ENCODE measurements at places on chromosomes 7 and 10.

- DNase-seq = no peak
Observed at GRCh38 chr7:155711081-155711480, 66.6 kb downstream of the RBM33 start.

- DNase-seq = no peak
Observed at GRCh38 chr10:32961343-32961894, 3.4 kb upstream of the ITGB1 start.

DNA sequence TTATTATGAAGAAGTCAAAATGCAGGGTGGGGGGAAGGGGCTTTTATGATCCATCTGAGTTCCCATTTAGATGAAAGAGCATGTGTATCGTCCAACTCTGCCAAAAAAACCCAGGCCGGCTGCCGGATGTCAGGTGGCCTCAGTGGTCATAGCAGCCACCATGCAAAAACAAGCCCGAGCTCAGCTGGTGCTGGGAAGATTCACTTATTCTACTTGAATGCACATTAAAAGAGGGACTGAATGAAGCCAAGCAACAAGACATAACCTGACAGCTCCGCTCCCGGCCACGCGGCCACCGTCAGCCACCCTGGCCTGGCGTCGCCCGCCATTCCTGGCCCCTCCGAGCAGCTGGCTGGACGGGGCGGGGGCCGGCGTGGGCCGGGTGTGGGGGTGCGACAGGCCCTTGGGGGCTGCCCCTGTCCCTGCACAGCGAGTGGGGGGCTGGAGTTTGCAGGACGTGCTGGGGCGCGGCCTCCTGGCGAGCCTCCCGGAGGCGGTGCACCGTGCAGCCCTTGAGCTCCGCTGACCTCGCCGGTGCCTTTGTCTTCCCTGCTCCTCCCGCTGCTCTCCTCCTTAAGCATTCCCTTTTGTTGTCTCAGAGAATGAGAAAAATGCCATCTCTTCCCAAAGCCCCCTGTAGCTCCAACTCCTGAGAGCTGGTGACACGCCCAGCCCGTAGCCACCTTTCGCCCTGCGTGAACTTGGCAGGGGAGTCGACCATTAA is 67.8 kb downstream of the EBF3 start:
- no peak for DNase-seq

DNA sequence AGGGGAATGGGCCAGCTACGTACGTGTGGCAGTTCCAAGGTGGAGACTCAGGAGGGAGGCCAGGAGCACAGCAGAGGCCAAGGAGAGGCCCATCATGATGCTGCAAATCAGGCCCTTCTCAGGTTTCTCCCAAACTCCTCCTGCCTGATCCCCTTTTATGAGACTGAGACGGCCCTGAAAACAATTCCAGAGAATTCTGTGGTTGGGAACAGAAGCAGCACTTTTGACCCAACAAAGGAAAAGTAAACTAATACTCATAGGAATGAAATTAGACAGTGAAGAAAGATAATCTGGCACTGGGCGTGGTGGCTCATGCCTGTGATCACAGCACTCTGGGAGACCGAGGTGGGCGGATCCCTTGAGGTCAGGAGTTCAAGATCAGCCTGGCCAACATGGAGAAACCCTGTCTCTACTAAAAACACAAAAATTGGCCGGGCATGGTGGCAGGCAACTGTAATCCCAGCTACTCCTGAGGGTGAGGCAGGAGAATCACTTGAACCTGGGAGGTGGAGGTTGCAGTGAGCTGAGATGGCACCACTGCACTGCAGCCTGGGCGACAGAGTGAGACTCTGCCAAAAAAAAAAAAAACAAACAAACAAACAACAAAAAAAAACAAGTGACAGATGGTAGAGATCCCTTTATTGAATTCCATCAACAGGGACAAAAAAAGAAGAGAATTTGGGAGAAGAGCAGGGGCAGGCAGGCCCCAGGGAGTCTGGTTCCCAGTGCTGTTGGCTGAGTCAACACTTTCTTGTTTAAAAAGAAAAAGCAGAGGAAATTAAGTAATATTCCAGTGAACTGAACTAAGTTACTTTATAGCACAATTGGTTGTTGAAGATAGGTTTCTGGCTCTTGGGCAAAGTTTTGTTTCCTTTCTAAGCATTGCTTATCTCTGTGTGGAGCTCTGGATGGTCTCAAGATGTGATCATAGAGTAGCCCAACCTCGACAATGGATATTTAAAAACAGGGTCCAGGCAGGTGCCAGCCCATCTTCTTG is at the start of gene CCL26:
CCL26 (minus strand) TSS at position 131 of the 997 bp plus-strand sequence; CDS start at position 96, 35 bp downstream.
- no peak for DNase-seq

- no peak for DNase-seq
Observed at GRCh38 chr7:127741764-127742375, 89.9 kb downstream of the SND1 start.

DNA sequence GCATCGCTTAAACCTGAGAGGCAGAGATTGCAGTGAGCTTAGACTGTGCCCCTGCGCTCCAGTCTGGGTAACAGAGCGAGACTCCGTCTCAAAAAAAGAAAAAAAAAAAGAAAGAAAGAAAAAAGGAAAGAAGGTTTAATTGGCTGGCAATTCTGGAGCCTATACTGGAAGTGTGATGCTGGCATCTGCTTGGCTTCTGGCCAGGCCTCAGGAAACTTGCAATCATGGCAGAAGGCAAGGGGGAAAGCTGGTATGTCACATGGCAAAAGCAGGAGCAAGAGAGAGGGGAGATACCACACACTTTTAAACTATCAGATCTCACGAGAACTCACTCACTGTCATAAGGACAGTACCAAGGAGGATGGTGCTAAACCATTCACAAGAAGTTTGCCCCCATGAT is 190.0 kb downstream of the CALN1 start:
- DNase-seq = no peak

- no peak for DNase-seq
Observed at GRCh38 chr10:71979692-71980062, 15.5 kb downstream of the CHST3 start.

DNA sequence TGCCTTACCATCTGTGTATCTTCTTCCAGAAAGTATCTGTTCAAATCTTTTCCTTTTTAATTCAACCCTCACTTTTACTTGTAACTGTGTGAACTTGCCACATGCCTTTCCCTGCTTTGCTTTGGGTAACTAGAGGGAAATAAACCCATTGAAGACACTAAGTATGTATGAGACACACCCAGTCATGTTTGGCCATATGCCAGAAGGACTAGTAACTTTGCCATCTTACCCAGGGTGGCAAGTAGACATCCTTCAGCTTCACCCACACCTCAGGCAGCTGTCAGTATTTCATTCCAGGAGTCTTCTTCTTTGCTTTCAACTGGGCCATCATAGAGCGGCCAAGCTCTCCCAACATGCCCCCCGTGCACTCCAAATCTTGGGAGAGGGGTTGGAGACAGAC is 323.1 kb downstream of the TNS3 start:
- no peak for DNase-seq

DNA sequence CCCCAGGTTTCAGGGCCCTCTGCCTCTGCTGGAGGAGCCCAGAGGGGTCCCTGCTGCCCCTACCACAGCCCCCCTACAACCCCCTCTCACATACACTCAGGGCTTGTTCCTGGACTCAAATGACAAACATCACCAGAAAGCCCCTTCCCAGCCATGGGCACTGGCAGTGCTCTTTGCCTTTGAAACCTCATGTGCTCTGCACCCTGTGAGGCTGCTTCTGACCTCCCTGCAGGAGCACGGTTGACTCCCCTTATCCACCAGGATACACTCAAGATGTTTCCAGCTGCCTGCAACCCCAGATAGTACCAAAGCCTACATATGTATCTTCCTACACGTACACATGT is 3.5 kb upstream of the ADIRF start:
- DNase-seq = no peak

GRCh38 chr7:47652591-47652990 is 70.7 kb upstream of the TNS3 start:
- DNase-seq = no peak

- DNase-seq = no peak
Observed at GRCh38 chr10:132631338-132631735, 93.8 kb downstream of the INPP5A start.

- no peak for DNase-seq
Observed at GRCh38 chr7:110922906-110923305, 168.0 kb upstream of the LRRN3 start.

DNA sequence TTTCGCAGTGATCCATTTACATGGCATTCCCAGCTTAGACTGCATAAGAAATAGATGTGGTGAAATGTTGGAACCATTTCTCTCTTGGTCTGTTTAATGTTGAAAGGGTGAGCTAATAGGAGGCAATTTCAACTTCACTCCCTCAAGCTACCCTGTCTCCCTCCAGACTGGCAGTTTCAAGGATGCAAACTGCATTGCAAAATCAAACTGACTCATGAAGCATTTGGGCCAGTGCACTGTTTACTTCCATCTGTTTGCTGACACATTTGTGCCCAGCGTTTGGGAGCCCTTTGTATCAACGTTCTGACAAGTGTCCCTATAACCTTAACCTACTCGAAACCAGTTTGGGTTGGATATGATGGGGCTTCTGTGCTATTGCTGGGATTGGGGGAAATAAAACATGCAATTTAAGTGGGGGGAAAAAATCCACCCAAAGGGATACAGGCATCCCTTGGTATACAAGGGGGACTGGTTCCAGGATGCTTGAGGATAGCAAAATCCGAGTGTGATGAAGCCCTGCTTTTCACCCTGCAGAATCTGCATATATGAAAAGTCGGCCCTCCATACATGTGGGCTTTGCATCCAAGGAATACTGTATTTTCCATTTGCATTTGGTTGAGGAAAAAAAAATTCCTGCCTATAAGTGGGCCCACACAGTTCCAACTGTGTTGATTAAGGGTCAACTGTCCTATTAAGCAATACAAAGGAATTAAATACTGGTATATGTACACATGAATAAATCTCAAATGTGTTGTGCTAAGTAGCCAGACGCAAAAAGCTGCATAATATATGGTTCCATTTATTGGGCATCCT is 15.6 kb downstream of the RHEB start:
- DNase-seq = no peak

DNA sequence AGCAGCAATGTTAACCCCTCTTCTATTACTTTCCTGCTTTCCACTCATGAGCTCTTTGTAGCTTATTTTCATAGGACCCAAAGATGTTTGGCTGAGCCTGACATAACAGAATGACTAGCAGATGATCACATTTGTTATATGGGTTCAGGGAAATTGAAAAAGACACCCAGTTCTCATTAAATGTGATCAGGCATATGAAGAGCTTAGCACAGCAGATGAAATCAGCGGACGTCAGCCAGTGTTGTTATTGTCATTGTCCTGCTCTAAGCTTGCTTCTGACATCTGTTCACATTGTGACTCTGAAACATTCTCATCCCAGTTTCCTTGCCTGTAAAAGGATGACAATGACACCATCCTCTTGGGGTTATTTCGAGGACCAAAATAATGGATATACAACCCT is 43.5 kb downstream of the FAM241B start:
- no peak for DNase-seq

DNA sequence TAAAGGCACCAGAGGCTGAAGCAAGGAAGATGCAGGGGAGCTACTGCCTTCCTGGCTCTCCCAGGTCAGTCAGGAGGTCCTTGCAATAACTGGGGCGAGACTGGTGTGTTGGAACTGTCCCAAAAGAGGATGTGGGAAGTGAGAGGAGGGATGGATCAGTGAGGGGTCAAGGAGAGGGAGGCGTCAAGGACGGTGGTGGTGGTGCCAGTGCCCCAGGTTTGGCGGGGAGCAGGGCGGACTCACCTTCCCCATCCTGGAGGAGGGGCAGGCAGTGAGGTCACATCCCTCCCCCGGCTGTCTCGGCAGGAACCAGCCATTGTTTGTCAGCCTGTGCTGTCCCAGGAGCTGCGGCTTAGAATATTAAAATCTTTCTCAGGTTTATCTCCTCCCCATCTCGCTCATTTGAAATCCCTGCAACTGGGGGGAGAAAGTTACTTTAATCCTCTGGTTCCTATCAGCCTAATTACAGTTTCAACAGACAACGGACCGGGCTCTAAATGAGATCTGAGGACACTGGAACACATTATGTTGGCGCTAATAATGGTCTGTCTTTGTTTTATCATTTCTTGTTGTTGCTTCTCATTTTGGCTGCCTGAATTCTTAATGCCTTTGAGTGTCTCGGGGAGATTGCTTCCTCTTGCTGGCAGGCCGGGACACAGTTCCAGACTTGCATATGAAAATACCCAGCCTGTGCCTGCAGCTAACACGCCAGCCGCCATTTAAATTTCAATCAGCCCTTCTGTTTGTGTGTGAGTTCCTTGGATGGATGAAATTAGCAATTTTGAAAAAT is 387.5 kb downstream of the RPS24 start:
- DNase-seq = no peak

DNA sequence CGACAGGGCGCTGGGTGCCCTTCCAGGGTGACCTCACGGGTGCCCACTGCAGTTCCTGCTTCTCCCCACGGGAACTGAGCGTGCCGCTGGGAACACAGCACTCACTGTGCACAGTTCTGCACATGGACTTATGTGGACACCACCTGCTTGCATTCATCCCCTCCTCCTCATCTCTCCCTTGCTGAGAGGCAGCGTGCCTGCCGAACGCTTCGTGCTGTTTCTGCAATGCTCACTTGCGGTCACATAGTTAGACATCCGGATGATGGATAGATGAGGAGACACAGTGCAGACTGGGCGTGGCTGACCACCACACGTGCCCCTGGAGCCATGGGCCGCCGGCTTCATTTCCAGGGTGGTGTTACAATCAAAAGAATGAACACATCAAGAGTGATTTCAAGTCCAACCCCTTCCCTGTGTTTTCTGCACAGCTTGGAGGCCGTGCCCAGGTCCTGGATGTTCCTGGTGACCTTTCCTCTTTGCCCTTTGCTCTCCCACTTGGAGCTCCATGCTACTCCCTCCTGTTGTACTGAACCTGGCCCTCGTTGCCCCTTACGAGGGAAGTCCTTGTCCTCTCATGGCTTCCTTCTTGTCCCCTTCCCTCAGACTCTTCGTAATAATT is 119.4 kb downstream of the VIPR2 start:
- no peak for DNase-seq

DNA sequence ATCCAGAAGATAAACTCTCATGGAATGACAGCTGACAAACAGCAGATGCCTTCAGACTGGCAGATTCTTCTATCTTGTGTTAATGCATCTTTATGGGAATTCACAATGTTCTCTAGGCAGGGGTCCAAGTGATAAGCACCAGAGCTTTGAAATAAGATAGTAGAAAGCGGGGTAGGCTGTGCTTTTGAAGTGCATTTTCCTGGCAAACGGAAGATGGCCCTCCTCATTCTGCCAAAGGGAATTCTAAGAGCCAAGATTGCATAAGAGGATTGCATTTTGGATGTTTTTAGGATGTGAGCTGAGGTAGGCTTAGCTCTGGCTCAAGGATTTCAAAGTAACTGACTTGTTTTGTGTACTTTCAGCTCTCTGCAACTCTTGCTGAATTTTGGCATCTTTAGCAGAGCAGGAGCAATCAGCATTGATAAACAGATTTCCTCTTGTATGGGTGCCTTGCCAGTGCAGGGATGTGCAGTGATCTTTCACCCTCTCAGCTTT is 298.5 kb upstream of the KLF6 start:
- no peak for DNase-seq

DNA sequence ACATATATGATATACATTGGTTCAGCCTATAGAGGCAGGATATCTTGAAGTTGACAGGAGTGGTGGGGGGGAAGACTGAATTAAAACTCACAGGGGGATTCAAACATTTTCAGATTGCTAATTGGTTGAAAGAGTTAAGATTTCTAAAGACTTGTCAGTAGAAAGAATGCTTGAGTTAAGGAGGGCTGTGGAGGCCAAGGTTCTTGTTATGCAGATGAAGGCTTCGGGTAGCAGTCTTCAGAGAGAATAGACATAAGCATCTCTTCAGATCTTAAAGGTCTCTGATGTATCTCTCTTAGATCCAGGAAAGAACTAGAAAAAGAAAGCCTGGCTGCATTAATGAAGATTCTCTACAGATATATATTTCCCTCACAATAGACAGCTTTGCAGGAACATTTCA is 209.8 kb upstream of the SEMA3D start:
- DNase-seq = no peak

GRCh38 chr7:12002428-12002827 is 170.4 kb upstream of the THSD7A start:
- no peak for DNase-seq
